ENCODE measurements at places on chromosomes 5 and 9.
A peak's percentile ranks its signal among the peaks of the same experiment; 100 is the strongest.

DNA sequence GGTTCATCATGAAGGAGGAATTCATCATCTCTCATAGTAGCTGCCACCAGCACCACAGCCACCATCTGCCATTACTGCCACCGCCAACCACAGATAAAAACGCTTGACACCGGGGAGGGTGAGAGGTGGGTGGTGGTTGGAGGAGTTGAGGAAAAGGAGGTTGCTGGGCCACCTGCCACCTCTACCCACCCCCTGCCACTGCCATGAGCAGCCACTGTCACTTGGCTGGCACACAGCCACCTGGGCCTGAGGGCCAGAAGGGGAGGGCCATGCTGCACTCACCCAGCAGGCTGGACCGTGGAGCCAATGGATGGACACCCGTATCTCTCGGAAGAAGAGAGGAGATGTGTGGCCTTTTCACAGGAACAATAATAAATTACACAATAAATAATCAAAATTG, 31.3 kb upstream of the SLC36A2 start:
- DNase-seq = no peak

DNA sequence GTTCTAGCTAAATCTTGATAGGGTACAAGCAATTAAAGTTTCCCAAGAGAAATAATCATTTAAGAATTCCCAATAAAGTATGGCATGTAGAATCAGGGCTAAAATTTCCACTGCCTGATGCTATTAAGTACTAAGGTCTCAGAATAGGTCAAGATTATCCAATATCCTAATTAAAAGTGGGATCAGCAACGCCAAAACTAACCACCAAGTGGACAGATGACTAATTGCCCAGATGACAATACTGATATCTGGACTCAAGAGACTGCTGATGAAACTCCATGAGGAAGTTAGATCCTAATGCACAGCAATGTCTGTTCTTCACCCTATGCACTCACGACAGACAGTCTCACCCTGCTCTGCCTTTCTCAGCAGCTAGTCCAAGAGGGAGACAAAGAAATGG, 14.3 kb downstream of the DEPDC1B start:
- DNase-seq = no peak

DNA sequence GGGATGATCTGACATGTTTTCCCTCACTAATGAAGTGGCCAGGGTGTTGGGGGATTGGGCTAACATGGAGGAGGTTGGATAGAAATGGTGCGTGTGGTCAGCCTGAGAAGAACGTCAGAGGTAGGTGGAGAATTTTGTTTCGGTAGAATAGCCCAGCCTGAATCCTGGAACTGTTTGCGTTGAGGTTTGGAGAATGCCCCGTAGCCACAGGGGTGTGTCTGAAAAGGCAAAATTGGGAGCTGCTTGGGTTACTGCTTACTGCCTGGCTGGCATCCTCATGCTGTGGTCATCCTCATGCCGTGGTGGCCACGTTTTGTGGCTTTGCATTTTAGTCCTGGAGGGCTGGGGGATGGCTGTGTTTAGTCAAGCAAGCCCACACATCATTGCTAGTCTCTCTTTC, 236.9 kb downstream of the GOLPH3 start:
- no peak for DNase-seq

DNA sequence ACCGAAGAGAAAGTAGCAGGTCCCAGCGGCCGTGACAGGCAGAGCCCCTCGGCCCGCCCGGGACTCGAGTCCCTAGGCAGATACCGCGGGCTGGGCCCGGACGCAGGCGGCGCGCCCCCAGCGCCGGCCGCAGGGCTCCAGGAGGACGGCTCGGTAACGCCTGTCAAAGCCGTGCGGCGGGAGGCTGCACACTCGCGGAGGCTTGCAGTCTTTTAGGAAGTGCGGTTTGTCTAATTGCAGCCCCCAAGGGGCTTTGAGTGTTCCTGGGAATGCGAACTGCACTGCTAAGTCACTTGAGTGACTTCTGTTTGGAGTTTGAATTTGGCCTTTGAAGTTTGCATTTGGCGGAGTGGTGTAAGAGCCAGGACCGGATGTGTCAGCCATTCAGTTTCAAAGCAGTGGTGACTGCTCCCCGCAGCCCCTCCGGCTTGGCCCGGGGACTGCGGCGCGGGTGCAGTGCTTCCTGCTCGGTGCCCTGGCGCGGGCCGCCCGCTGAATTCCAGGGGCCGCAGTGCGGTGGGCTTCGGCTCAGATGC, 1.3 kb downstream of the MAP3K1 start:
- DNase-seq = peak; percentile 80

- no peak for DNase-seq
These were observed 7.0 kb downstream of the F2RL2 start for GRCh38 chr5:76616206-76616605.

- no peak for DNase-seq
These were observed 15.2 kb downstream of the RAPGEF1 start for GRCh38 chr9:131724683-131725082.

- peak; percentile 56 for DNase-seq
These were observed 14.7 kb upstream of the LHX2 start for GRCh38 chr9:123996731-123997421.

DNA sequence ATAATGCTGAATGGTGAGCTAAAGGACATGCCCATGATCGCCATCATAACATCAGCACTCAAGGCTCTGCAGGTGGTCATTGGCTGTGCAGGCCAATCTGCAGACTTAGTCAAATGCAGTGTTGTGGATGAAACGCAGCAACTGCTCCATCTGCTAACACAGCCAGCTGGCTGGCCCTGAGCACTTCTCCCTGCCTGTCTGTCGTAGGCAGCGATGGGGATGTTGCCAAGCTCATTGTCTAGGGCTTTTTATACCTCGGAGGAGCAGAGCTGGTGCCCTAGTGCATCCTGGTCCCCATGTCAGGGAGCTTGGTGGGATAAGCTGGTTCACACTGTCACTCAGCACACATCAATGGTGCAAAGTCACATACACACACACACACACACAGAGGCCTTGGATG, 189.4 kb downstream of the TENT4A start:
- no peak for DNase-seq

- no peak for DNase-seq
These were observed 151.5 kb downstream of the TAF11L14 start for GRCh38 chr5:17785774-17786173.

- DNase-seq = no peak
These were observed 431 bp downstream of the FASTKD3 start for GRCh38 chr5:7868427-7868772.

DNA sequence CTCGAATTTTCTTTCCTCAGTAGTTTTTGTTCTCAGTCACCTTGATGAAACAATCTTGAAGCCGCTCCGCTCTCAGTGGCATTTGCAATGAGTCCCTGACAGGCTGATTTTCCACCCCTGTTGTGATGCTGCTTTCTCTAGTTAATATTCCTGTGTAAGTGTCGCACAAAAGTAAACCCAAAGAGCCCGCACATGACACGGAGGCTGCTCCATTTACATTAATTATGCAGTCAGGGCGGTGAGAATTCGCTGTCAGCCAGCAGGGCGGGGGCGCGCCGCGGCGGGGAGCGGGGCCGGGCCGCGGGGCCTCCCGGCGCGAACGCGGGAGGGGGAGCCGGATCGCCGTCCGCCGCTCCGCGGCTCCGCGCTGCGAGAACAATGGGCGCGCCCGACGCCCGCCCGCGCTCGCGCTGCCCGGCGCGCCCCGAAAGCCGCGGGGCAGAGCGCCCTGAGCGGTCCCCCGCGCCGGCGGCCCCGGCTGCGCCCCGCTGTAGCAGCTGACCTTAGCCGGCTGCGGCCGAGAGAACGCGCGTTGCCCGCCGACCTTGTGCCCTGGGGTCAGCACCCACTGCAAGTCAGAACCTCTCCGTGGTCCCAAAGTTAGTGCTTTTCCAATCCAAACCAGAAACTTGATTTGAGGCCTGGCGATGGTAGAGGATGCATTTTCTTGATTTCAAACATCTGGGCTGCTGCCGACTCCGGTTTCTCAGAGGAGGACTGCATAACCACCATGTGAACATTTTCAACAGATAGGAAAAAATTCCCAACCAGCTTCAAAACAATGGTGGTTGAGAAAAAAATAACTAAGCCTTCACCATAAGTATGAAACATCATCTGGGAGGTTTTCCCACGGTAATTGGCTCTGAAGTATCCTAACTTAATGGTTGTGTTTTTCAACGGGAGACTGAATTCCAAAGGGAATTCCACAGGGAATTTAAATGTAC, 142.6 kb downstream of the PBX3 start:
- peak; percentile 45 for DNase-seq

DNA sequence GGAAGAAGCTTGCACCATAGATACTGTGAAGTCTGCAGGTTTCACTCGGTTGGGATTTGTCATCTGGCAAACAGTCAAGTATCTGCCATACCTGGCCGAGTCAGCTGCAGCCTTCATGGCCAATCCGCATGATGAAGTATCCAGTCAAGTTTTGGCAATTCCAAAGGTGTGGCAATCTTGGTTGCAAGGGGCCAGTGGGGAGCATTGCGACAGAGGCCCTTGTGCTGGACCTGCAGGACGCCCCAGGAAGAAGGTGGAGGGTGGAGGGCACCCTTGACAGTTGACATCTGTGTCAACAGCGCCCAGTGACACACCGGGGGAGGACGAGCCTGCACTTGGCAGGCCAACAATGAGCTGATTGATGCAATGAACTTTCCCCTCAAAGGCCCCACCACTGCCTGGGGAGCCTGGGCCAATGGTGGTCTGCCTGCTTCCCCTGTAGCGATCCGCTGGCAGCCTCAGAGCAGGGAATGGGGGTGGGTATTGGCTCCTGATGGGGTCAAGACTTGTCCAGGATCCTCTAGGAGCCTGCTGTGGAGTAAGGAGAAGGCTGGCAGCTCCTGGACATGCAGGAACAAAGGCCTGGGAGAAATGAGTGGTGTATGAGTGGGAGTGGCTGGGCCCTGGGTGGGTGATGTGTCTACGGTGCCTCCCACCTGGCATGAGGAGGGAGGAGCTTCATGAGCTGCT, 122.8 kb upstream of the PITX1 start:
- no peak for DNase-seq

- DNase-seq = no peak
These were observed 133.8 kb downstream of the ARHGEF28 start for GRCh38 chr5:73759771-73760170.

GRCh38 chr5:96968074-96968473, 32.2 kb downstream of the LNPEP start:
- DNase-seq = no peak

DNA sequence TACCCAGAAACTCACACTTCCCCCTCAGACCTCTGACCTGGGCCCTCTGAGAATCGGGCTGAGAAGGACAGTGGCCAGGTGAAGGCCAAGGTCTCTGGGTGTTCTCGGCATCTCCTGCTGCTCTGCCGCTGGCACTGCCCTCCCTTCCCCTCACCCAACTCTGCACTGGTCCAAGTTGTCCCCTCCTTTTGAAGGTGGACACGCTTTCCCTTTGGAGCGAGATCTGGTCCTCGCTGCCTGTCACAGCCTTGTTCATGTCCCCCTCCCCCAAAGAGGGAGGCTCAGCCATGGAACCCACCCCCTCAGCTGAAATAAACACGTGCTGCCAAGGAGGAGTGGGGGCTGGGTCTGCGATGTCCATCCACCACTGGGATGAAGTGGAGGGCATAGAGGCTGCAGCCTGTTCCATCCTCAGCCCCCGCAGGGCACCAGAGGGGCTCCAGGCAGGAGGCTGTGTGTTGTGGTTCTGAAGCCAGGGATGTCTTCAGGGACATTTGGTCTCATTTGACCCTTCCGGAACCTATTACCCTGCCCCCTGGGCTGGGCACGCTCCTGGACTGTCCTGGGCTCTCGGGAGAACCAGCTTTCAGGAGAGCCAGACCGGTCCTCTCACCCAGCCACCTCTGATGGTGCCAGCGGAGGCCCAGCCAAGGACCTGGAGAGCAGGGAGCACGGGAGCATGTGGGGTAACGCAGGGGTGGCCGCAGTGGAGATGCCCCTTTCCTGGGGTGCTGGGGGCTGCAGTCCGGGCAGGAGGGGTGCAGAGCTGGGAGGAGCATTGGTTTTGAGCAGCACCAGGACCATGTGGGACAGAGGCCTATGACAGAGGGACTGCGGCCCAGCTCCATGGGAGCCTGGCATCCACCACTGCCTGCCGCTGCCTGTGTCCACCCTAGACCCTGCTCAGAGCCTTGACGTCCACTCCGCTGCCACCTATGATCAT, 4.7 kb upstream of the LCN2 start:
- no peak for DNase-seq

DNA sequence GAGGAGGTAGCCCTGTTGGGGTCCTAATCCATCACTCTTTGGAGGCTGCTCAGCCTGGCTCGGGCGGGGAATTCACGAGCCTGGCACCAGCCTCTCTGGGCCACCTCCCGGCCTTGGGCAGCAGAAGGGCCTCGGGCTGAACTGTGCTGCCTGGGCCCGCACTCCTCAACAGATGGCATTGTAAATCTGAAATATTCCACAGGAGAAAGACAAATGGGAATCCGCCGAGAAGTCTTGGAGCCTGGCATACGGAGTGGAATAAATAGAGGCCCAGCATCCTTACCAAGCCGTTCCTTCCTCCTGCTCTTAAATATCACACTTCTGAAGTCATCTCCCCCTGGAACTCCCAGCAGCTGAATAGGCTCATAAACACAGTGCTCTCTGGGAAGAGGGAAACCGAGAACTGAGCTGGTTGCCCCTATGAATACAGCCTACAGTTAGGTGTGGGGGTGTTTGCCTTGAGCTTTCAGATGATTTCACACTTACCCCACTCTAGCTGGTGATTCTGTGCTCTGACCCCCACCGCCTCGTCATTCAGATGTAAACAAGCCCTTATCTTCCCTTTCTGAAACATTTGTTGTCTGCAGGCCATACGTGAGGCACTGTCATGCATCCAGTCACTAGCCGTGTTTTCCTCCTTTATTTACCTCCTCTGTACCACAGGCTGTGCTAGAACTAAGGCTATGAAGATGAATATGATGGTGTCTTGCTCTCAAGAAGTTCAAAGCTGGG, 455.0 kb upstream of the CLINT1 start:
- DNase-seq = no peak

DNA sequence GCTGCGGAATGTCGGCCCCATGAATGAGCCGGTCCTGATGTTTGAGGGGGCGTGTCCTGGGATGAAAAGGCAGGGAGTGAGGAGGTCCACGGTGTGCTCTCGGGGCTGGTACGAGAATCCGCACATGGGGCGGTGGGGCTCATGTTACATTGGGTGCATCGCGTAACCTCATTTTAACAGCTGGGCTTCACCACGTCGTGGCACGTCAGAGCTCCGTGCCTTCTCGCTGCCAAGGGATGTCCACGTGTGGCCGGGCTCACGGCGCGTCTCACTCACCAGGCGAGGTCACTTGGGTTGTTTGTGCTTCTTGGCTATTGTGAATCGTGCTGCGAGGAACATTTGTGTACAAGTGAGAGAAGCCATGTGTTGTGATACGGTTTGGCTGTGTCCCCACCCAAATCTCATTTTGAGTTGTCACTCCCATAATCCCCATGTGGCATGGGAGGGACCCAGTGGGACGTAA, 29.1 kb upstream of the IRX4 start:
- DNase-seq = no peak

- no peak for DNase-seq
These were observed 350.5 kb downstream of the SLIT3 start for GRCh38 chr5:168950241-168950951.

DNA sequence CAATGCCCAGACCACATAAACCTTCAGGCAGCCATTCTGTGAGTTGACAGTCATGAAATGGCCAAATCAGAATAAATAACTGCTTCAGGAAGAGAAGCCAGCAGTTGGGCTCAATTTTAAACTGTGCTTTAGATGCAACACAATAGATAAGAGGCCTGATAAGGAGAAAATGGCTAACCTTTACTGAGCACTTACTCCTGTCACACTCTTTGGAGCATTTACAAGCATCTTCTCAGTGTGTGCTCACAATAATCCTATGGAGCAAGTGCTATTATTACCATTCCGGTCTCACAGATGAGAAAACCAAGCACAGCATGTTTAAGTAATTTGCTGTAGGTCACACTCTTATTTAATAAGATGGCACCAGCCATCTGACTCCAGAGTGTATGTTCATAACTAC, 11.5 kb upstream of the SH3RF2 start:
- no peak for DNase-seq

- DNase-seq = no peak
These were observed 339.8 kb downstream of the AGTPBP1 start for GRCh38 chr9:85401998-85402397.

Data from activated T-cell treated with anti-CD3 and anti-CD28 coated beads, Interleukin-2, amount 50 U/mL, for 72 hours (primary cell).